ENCODE measurements at places on chromosomes 13 and 19.

DNA sequence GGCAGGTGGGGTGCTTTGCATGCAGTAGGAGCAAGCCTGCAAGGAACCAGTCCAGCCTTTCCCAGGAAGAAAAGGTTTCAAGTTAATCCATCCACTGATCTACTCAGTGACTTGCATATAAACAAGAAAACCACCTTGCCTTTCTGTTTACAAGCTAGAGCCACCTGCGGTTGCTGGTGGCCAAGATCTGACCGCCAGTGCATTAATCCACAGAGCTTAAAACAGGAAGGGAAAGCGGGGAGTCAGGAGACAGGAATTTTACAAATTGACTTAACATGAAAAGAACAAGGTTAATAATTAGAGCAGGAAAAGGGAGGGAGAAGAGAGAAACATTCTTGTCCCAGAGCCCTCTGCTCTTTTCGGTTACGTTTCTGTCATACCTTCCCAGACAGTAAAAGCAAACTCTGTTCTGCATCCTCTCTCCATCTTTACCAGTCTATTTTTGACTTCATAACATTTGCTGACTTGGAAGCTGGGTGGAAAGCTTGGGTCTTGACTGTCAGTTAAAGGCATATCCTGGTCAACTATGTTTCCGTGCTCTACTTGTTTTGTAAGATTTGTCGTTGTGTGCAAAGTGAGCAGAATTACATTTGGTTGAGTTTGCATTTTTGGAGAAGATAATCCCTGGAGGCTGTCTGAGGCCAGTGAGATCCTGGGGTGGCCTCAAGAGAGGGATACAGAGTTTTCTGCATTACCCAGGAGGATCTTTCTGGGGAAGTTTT, 760.6 kb downstream of the EFNB2 start:
- DNase-seq: no peak

DNA sequence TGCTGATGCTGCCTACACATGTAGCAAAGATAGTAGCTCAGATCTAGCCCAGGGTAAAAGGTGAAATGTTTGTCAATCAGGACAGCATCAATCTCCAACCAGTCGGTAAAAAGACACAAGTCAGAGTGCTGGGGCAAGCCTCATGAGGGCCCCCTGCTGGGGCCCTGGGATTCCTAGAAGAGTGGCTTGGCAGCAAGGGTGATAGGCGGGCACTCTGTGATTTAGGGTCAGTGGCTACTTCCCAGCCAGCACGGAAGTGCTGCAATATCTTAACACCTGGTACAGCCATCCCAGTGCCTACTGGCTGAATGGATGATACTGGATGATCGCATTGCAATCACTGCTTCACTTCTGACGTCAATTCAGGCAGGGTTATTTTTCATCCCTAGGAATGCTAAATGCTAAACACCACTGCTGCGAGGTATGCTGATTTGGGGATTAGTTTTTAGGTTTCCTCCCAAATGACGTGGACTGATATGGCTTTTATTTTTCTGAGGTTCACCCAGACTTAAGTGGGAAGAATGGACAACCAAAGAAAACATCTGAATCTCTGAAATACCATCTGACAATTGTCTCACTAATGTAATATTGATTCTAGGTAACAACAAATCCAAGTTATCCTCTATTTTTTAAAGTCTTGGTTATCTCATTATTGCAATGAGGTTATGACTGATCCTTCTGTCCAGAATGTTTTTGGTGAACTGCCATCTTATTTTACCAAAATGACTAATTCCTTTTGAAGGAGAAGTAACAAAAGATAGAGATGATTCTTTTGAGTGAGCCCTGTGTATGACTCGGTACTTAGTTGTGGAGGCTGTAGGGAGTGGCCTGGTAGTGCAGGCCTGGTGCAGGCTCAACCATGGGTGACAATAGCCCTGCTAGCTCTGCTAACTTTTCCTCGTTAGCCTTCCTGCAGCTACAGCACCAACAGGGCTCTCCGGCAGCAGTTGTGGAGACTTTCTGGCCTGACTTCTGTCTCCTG, 432.5 kb downstream of the FGF9 start:
- no peak for DNase-seq

DNA sequence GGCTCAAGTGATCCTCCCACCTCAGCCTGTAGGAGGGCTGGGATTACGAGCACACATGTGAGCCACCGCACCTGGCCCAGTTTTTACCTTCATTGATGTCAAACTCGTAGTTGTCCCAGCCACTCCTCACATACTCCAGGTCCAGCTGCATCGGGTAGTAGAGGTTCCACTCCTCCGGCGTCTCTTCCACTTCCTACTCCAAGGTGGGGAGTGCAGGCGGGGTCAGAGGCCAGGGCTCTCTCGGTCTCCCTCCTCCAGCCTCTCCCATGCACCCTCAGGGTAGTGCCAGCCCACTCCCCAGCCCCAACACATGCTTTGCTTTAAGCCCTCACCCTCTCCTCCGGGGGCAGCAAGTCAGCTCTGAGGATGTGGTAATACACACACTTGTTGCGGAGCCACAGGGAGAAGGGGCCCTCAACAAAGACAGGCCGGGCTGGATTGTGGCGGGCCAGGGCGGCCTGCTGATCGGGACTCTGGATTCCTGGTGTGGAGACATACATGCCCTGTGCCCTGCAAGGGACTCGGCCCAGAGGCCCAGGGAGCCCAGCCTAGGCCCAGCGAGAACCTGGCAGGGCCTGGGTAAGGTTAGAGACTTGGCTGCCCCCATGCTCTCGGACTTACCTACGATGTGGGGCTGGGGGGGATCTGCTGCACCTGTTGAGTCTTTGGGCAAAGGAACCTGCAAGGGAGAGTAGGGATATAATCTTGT, 1.9 kb upstream of the ZNF653 start:
- no peak for DNase-seq

DNA sequence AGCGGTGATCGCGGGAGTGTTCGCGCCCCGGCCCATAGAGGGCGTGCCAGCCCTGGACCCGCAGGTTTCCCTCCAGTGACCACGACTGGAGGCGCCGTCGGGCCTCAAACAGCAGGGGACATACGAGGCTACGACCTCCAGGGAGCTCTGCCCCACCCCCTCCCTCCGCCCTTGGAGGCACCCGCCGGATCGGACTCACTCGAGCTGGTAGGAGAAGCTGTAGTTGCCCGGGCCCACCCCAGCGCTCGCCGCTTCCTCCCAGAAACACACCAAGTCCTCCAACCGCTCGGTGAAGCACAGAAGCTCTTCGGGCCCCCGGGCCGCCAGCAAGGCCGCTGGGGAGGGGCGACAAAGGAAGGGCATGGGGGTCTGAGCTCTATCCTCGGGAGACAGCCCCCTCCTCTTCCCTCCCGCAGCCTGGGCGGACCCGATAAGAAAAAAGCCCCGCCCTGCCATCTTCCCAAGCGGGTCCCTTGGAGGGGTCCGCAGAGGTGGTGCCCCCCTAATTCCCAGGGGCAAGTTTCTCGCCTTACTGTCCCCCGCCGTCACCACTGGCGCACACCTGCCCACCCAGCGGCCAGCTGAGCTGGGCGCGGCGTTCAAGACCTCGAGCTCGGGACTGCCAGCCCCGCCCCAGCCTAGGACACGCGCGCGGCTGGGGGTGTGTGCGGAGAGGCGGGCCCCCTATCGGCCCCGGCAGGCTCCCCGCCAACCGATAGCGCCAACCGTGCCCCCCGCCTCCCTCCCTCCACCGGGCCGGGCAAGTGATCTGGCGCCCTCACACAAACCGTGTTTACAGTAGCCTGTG, 1.0 kb downstream of the EPOR start:
- DNase-seq: peak; percentile 40

- DNase-seq: peak; percentile 62
These were observed 42.1 kb downstream of the GADD45B start for GRCh38 chr19:2517881-2518601.

DNA sequence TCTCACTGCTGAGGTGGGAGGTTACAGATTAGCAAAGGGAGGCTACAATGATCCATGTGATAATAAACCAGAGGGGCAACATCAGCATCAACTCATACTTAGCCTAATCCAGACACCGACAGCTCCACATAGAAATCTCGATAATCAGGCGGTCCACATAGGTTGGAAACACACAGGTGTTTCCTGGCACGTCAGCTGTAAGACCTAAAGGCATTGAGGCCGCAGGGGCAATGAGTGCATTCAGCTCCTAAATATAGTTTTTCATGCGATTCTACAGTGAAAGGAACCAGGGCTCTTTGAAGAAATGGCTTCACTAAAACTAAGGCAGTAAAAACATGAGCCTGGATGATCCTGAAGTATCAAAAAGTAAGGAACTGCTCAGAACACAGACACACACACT, 19.3 kb downstream of the PLPP2 start:
- no peak for DNase-seq

GRCh38 chr19:4102339-4103079, 21.4 kb downstream of the MAP2K2 start:
- DNase-seq: no peak

- no peak for DNase-seq
These were observed 10.7 kb upstream of the TMEM255B start for GRCh38 chr13:113748101-113748861.

DNA sequence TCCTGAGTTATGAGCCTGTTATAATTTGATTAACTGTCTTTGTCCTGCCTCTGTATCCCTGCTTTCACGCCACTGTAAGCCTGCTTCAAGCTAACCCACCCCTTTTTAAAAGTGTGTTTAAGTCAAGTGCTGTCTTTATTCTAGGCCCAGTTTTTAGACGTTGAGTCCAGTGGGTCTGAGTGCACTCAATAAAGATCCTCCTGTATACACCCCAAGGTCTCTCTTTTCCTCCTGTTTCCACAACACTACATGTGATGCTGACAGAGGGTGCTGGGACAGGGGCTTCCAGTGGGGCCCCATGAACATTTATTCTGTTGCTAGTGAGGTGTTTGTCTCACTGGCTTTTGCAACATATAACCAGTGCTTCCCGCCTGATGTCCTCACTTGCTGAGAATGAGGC, 6.7 kb upstream of the F2RL3 start:
- DNase-seq: no peak

DNA sequence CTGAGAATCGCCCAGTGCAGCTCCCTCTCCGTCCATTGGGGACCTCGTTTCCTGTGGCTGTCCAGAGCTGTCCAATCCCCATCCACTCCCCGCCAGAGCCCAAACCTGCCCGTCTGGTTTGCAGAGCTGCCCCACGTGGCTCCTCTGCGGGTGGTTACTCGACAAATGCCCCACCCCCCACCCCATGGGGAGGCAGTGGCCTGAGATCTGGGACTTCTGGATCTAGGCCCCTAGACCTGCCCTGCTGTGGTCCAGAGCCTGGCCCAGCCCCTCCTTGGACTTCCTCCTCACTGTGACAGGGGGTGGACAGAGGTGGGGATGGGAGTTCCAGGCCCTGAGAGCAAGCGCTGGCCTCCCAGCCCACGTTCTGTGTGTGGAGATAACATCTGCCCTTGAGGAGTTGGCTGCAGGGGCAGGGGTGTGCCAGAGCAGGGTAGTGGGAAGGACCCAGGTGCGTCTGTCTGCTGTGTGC, 29.1 kb downstream of the PAK4 start:
- no peak for DNase-seq

DNA sequence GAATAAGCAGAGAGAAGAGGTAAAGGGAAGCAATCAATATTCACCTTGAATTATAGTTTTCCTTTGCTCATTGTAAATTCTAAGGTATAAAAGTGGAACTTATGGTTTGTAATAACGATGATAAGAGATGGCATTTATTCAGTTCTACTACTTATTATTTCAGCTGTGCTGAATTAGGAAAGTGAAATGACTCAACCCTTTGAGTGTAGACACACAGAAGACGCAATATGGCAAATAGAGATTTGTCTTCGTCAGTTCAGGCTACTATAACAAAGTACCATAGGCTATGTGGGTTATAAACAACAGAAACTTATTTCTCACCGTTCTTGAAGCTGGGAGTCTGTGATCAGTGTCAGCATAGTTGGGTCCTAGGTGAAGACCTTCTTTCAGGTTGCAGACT, 713.0 kb upstream of the PCDH9 start:
- no peak for DNase-seq

DNA sequence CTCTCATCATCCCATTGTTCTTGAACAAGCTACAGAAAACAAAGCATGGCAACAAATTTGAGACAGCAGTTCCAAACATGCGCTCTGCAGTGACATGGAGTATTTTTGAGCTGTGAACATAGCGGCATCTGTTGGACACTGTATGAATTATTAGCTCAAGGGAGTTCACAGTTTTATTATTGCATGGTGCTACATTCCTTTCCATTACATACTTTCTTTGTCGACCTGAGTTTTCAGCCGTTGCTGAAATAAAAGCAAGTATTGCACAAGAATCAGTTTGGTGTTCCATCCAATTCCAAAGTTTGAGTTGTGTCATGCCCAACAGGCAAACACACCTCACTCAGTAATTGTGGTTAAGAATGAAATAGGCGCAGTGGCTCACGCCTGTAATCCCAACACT, 30.1 kb upstream of the METTL21C start:
- DNase-seq: no peak

DNA sequence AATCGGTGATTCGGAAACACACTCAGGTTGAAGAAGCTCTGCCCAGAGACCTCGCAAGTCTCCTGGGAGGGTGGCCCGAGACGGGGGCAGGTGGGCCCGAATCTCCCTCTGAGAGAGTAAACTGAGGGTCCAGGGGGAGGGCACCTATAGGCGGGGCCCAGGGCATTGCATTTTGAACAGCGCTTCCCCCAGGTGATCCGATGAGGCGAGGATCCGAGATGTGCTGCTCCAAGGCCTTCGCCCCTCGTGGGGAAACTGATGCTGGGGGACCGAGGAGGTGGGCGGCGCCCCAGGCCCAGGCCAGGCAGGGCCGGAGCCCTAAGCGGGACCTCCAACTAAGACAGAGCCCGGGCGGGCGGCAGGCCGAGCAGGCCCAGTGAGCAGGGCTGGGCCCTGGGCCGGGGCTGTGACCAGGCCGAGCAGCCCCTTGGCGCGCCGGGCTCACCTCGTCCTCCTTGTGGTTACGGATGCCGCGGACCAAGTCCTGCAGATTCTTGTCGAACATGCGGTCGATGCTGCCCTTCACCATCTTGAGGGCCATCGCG, 500 bp downstream of the AP3D1 start:
- DNase-seq: peak; percentile 34

DNA sequence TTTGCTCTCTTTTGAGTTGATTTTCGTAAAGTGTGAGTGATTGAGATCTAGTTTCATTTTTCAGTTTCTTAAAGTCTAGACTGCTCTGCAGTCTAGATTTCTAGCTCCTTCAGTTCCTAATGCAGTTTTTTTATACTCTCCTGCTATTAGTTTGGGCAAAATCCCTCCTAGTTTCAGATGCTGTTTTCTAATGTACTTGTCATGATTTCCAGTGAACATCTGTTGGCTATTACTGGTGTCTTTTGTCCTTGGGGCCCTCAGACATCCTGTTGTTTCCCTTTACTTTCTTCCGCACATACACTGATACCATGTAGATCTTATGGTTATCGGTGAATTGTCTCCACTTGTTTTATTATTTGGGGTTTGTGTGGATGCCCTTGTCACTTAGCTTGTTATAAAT, 292.1 kb downstream of the TDRD3 start:
- no peak for DNase-seq

DNA sequence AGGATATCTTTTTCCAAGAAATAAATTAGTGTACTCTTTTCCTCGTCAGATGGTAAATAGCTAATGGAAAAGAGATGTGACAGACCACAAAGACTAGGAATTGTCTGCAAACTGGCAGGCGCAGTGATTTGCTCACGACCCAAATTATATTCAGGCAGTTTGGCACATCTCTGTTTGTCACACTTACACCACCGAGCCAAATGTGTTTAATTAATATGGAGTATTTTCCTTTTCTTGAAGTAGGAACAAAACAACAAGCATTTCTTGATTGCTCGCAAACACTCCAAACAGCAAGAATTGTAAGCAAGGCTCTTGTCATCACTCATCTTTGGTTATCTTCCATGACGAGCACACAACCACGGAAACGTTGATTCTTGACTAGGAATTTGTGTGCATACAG, 884.2 kb downstream of the PCDH9 start:
- no peak for DNase-seq

GRCh38 chr13:102700088-102701031, 5.5 kb upstream of the METTL21C start:
- no peak for DNase-seq

GRCh38 chr13:33321686-33322542, 36.4 kb upstream of the STARD13 start:
- no peak for DNase-seq
